GM12891 (cell line): ENCODE measurements at places on chromosomes 3 and 15.

DNA sequence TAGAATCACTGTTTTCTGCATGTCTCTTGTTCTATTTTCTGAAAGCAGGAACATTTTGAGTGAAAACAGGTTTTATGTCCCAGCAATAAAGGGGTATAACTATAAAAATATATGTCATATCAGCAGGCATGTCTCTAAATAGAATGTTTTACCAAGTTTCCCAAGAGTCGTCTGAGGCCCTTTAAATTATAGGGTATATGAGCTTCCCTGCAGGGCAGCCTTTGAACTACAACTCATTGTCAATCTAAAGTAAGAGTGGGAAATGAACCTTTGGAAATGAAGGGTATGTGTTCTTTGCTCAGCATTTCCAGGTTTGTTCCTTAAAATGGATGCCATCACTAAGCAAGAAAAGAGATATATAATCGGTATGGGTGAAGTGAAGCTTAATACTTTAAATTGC is 138.6 kb downstream of the LSAMP start:
- DNase-seq, result no peak

DNA sequence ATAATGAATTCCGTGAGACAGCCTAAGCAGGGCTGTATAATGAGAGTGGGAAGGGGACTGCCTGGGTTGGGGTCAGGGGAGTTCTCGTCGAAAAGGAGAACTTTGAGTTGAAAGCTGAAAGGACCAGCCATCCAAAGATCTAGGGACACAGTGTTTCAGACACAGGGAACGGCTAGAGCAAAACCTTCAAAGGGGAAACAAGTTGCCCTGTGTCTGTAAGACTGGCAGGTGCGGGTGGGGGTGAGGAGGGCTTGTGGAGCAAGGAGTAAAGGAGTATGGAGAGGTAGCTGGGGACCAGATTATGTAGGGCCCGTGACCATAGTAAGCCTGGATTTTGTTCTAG is 1.3 kb upstream of the SRP14 start:
- DNase-seq, result no peak

GRCh38 chr15:101406526-101407195 is 82.8 kb downstream of the PCSK6 start:
- no peak for DNase-seq

GRCh38 chr15:77577366-77577950 is 55.3 kb downstream of the LINGO1 start:
- DNase-seq, result no peak

GRCh38 chr3:122033023-122033422 is 11.0 kb upstream of the ILDR1 start:
- no peak for DNase-seq

GRCh38 chr3:110806924-110807323 is 264.7 kb upstream of the NECTIN3 start:
- no peak for DNase-seq

DNA sequence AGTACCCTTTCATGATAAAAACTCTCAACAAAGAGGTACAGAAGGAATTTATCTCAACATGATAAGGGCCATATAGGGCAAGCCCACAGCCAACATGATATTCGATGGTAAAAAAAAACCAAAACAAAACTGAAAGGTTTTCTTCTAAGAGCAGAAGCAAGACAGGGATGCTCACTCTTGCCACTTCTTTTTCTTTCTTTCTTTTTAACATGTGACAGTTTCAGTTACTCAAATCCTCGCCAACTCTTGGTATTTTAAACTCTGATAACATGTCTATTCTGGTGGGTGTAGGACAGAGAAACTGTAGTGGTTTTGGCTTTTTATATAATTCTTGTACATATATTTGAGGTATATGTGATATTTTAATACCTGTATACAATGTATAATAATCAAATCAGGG is 74.0 kb upstream of the NMNAT3 start:
- no peak for DNase-seq

GRCh38 chr3:149004622-149005021 is 13.3 kb downstream of the GYG1 start:
- DNase-seq, result no peak

DNA sequence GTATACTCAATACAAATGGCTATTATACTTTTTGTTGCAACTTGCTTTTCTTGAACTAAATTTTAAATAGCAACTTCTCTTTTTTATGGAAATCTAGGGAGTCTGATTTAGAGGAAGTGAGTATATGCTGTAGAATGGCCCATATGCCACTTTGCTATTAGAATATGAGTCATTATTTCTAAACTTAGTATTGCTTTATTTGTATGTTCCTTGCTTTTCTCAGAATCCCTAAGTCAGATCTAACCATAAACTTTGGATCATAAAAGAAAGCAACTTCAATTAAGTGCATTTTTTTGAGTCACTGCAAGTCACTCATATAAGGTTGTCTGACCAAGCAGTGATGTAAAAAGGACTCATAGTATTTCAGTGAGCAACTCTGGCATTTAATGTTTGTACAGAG is 17.5 kb upstream of the SPTSSB start:
- DNase-seq, result no peak

DNA sequence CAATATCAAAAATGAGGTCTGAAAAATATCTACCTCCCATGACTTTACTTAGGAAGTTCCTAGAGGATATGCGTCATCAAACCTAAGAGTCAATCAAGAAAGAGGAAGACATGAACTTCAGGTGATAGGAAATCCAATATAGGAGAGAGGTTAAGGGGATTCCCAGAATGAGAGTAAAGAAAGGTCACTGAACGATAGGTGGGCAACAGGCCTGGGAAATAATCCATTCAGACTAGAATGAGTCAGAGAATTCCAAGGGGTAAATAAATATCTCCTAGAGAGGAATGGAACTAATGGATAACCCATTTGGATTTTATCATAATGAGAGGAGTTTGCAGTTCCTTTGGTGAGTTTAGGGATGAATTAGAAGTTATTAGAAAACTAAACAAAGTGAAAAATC is 131.1 kb upstream of the NUDT16 start:
- DNase-seq, result no peak

GRCh38 chr3:117246771-117247555 is 537.4 kb downstream of the TUSC7 start:
- DNase-seq, result no peak

GRCh38 chr3:61725851-61726333 is 164.5 kb downstream of the PTPRG start:
- DNase-seq, result no peak

DNA sequence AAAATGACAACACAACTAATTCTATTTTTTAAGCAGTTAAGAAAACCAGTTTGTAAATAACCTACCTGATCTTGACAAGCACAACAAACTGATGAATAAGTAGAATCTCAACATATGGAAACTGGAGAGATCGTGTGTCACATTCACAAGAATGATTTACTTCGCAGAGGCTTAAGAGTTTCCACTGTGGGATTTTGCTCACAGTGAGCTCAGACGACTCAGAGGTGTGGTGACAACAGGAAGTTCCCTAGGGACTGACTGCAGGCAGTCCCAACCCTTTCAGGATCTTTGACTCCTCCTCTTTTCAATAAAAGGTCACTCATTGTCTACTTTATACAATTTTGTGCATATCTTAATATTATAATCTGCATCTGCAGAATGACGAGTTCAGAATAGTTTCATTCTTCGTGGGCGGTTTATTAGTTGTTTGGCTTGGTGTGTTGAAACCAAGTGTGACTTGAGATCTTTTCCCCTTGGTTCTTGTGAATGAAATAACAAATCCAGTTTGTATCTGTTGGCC is at the start of gene LIPH:
Gene LIPH (minus strand): TSS at position 231 of the 520 bp plus-strand sequence. CDS start 117 bp downstream, at position 114.
- DNase-seq, result no peak

GRCh38 chr15:39400821-39401550 is 179.9 kb upstream of the THBS1 start:
- no peak for DNase-seq

- no peak for DNase-seq
Measured at GRCh38 chr3:47149339-47149933, 14.5 kb downstream of the SETD2 start.

DNA sequence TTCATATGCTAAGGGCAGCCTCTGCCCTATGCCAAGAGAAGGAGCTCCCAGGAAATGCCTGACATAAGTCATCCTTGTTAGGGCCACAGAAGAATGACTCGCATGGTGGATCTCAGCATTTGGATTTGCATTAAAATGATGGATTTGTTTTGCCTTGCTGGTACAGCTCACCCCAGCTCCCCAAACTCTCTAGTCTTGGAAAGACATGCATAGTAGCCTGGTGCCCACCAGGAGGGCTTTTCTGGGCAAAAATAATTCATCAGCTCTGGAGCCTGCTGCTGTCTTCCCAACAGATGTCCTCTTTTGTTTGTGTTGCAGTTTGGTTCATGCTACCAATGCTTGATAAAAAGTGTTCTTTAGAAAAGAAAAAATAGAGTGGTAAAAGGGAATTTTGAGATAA is 833.0 kb downstream of the AGBL1 start:
- DNase-seq, result no peak

DNA sequence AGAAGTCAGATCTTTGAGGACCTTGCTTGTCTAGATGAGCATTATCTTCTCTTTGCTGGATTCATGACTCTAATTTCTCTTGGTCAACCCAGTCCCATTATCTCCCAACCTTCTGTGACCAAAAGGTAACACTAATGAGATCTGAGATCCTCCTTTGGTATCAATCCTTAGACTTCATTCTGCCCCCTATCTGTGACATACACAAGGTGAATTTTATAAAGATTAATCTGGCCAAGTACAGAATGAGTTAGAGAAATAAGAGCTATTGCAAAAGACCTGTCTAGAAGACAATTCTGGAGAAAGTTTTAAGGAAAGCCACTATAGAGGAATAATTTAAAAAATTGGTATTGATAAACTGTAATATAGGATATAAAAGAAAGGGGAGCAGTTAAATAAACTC is 113.8 kb upstream of the KCNMB2 start:
- no peak for DNase-seq

GRCh38 chr3:61058836-61059235 is 192.4 kb downstream of the FHIT start:
- DNase-seq, result no peak

DNA sequence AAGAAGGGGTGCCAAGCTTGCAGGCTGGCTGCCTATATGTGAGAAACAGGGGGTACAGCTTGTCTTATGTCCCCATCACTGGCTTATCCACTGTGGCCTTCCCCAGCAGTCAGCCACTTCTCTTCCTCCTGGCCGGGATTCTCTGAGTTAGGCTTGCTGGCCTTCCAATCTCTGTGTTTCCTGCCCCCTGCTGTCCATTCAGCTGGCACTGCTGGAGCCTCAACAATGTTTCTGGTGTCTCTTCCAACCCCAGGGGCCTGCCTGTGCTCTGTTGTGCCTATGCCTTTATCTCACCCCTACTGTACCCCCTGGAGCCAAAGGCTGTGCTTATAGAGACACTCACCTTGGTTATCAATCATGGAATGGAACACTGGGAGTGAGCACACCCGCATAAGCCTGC is 36.5 kb downstream of the ANAPC13 start:
- no peak for DNase-seq

- DNase-seq, result no peak
Measured at GRCh38 chr3:57791245-57791644, 35.1 kb downstream of the SLMAP start.

DNA sequence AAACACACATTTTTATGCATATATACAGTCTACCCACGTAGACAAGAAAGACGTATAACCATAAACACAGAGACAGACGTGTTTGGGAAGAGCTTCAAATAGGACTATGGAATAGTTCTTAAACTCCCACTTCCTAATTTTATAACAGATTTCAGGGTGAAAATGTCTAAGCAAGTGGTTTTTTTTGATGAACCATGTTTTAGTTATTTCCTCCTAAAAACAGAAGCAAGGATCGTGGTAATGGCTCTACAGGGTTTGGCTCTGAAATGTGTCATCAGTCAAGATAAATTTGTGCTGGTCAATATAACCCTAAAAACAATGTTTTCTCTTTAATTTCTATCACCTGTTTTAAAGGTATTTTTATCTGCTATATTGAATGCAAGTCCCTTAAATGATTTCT is 58.2 kb downstream of the FMN1 start:
- DNase-seq, result no peak

- DNase-seq, result no peak
Measured at GRCh38 chr3:6526861-6527260, 334.1 kb upstream of the GRM7 start.

GRCh38 chr3:29186982-29187725 is 93.7 kb upstream of the RBMS3 start:
- no peak for DNase-seq

GRCh38 chr3:133506215-133506901 is 67.1 kb upstream of the CDV3 start:
- DNase-seq, result peak; percentile 36

GRCh38 chr3:36546226-36546625 is 165.9 kb downstream of the STAC start:
- DNase-seq, result no peak

- DNase-seq, result no peak
Measured at GRCh38 chr3:190003681-190004123, 117.0 kb downstream of the P3H2 start.

- no peak for DNase-seq
Measured at GRCh38 chr3:41144631-41145030, 54.7 kb upstream of the CTNNB1 start.

DNA sequence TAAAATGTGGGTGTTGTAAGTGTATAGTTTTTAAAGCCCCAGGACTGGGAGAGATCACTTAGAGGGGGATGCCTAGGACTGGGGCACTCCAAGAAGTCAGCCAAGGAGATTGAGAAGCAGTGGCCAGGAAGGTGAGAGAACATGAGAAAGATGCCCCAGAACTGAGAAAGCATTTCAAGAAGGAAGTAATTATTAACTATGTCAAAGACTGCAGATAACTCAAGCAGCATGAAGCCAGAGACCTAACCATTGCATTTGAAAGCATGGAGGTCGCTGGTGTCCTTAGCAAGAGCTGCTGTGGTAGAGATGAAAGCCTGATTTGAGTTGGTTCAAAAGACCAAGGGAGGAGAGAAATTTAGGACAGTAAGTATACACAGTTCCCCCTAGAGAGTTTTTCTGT is 30.6 kb upstream of the SLC2A2 start:
- no peak for DNase-seq

GRCh38 chr15:95326431-95327182 is 1003.9 kb upstream of the NR2F2 start:
- DNase-seq, result no peak

- DNase-seq, result no peak
Measured at GRCh38 chr3:157104521-157104920, 55.4 kb downstream of the CCNL1 start.

GRCh38 chr15:69575387-69575786 is 122.8 kb downstream of the RPLP1 start:
- no peak for DNase-seq

GRCh38 chr15:44545913-44546802 is 9.2 kb downstream of the EIF3J start:
- no peak for DNase-seq
